ENCODE measurements at places on chromosomes 4 and X. TPM values are rescaled to one million over a fixed set of nuclear protein-coding genes. Genes with fewer than 3 reads are reported as not detected.

S100G gene
- total RNA-seq, result not detected

- H3K36me3 ChIP-seq, result no peaks in the 10 kb centered on the region
- no peak overlapping the region for H3K27ac ChIP-seq
- no peaks in the 10 kb centered on the region for H3K27me3 ChIP-seq
Measured at GRCh38 chr4:158025131-158025530, 147.7 kb downstream of the GASK1B start.

DNA sequence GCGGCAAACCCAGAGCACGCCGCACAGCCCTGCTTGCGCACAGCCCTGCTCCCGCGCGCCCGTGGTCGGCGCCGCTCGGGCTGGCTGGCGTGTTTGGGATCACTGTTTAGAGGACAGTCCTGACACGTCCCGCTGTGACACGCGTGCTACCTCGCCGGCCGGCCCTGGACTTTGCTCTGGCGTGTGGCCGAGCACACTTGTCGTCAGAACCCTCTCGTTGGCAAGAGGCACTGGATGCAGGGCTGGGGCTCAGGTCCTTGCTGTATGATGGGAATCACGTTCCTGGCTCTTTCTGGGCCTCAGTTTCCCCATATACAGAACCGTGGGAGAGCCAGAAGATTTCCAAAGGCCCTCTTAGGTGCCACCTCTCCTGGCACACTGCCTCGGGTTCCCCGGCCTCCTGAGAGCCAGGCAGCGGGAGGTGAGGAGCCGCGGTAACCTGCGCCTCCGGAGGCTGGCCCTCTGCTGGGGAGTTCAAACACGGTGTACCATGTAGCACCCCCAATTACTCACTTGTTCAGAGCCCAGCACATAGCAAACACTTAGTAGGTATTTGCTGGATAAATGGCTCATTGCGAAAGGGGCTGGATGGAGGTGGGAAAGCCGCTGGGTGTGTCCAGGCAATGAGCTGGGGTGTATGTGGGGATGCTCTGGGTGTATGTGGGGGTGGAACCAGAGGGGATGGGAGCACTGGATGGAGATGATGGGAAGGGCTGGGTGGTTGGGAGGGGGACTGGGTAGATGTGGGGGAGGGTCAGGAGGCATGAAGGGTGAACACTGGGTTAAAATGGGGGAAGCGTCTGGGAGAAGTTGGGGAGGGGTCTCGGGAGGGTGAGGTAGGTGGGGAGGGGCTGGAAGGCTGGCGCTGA lies 76.6 kb downstream of the HTRA3 start:
- no peaks in the 10 kb centered on the region for H3K27me3 ChIP-seq
- H3K27ac ChIP-seq, result peak overlapping the region; percentile 65
- peak; percentile 50 for DNase-seq
- peaks cover 33% of the 10 kb centered on the region for H3K4me1 ChIP-seq
- H3K36me3 ChIP-seq, result no peaks in the 10 kb centered on the region
- H3K4me3 ChIP-seq, result no peak overlapping the region

DNA sequence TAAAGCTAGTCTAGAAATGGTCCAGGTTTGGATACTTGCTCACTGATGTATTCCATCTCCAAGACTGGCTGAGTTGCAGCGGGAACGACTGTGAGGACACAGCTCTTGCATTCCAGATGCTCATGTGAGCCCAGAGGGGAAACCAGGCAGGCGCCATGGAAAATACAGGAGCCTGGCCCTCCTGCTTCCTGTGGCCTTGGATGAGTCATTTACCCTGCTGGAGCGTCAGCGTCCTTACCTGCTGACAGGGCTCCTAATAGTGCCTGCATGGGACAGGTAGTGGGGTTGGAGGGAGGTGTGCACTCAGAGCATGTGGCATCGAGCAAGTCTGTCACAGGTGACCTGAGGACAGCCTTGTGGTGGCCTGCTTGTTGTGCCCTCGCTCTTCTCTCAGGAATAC lies 69.4 kb downstream of the NSG1 start:
- no peak for DNase-seq
- H3K27me3 ChIP-seq, result no peaks in the 10 kb centered on the region
- no peak overlapping the region for H3K4me3 ChIP-seq
- H3K36me3 ChIP-seq, result no peaks in the 10 kb centered on the region

DNA sequence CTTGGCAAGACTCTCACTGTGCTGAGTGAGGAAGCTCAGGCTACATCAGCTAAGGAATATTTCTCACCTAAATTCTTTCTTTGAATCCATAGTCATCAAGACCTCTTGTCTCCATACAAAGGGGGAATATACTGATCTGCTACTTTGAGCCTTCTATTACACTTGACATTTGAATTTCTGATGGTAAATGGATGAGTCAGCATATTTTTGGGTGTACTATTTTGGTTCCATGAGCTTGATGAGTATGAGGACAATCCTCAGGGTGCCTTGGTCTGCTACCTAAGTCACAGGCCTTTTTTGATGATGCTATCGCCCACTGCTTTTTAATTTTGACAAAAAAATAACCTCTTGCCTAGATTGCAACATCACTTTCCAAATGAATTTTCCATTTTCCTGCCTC lies 415.7 kb downstream of the PPP1R2C start:
- no peaks in the 10 kb centered on the region for H3K27me3 ChIP-seq
- H3K4me1 ChIP-seq, result no peaks in the 10 kb centered on the region
- H3K27ac ChIP-seq, result no peak overlapping the region
- no peak overlapping the region for H3K4me3 ChIP-seq
- no peak for DNase-seq
- no peaks in the 10 kb centered on the region for H3K36me3 ChIP-seq

Measured in ovary (tissue), 10 donors.